ENCODE measurements at places on chromosomes 13 and 19.

DNA sequence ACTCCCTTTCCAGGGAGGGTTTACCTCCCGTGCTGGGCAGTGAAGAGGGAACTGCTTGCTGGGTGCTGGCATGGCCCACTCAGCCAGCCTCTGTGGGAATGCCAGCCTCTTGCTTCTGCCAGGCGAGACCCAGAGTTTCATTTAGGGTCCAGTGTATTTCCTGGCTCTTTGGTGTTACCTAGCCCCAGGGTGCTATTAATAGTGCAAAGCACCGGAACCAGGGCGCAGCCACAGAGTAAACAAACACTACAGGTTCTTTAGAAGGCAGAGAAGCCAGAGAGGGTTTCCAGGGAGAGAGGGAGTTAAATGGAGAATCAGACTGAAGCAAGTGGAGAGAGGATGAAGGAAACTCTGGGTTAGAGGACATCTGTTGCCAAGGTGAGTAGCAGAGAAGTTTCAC lies 74.9 kb upstream of the SPATA13 start:
- DNase-seq: no peak

DNA sequence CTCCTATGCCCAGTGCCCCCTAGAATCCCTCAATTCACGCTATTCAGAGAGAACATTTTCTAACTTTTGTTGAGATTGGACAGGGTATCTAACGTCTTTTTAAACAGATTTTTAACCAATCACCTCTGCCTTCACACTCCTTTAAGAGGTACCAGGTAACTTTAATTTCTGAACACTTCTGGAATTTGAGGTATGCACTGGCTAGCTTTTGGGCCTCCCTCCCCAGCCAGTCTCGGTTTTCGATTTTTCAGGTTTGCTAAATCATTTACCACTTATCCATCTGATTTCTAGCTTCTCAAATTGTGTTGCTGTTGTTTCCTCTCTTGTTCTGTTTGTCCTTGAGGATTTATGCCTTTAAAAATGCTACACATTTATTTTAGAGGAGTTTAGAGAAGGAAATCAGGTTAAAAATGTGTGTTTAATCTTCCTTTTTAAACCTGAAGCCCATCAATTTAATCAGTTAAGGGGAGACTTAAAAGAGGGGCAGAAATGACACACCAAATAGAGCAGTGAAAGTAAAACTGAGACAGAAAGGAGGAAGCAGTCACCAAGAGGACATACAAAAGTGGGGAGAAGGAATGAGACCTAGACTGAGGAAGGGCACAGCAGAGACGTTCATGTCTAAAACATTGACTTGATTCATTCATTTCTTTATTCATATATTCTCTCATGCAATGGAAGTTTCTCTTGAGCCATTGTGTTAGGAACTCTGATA lies 139.6 kb upstream of the HTR2A start:
- no peak for DNase-seq

GRCh38 chr13:36088001-36088400 lies 43.2 kb downstream of the DCLK1 start:
- no peak for DNase-seq

DNA sequence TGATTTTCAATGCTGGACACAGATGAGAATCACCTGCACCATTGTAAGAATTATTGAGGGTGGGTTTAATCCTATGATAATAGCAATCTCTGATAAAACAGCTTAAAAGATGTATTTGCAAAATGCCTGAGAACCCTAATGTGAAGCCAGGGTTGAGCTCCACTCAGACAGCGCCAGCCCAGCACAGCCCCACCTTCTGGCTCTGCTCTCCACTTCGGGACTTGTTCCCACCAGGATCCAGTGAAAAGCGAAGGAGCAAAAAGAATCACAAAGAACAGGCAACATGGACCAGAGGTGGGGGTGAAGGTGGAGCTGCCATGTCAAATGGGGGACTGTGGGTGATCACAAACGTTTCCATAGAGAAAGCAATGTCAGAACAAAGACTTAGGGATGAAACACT lies 18.6 kb upstream of the ZNF816 start:
- DNase-seq: no peak

DNA sequence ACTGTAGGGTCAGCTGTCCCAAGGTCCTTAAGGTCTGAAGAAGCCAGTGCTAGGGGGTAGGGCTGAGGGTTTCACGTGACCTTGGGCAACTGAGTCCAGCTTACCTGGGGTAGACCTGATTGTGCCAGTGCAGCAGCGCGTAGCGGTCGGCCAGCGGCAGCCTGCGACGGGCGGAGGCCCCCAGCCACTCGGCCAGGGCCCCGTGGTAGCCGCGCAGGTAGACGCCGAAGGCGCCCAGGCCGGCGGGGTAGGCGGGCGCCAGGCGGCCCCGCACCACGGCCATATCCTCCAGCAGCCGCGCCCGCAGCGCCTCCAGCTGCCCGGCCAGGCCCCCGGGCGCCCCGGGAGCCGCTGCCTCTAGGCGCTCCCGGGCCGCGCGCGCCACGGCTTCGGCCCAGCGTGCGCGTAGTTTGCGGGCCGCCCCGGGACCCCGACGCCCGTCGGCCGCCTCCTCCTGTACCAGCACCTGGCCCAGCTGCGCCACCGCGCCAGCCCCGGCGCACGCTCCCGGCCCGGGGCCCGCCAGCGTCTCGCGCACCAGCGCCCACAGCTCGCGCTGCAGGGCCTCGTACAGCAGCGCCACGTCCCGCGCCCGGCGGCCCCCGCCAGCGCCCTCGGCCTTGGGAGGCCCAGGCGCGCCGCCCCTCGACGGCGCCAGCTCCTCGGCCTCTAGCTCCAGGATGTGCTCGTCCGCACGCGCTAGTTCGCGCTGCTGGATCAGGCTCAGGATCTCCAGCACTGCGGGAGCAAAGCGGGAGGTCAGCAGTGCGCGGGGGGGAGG lies 10.9 kb downstream of the EXOC3L2 start:
- no peak for DNase-seq

DNA sequence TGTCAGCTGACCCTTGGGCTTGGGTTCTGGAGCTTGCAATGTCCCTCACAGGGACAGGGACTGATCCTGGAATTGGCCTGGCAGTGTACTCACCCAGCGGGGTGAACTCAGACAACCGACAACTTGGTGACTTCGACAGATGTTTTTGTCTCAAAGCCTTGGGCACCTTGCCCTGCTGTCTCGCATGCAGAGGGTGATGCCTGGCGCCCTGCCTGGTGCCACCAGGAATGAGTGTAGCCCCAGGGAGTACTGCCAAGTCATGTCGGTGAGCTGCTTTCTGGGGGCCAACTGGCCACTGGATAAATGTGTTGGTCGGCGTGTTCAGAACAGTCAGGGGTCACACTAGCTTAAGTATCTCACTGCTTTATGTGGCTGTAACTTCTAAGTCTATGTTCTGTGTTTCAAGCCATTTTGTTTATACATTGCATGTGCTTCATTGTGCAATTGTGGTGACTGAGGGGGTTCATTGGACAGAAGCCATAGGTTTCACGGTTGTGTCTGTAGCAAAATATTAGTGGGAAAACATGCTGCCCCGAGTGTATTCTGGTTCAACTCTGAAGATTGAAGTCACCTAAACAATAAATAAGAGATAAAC lies 96.3 kb upstream of the TNFSF11 start:
- DNase-seq: no peak

DNA sequence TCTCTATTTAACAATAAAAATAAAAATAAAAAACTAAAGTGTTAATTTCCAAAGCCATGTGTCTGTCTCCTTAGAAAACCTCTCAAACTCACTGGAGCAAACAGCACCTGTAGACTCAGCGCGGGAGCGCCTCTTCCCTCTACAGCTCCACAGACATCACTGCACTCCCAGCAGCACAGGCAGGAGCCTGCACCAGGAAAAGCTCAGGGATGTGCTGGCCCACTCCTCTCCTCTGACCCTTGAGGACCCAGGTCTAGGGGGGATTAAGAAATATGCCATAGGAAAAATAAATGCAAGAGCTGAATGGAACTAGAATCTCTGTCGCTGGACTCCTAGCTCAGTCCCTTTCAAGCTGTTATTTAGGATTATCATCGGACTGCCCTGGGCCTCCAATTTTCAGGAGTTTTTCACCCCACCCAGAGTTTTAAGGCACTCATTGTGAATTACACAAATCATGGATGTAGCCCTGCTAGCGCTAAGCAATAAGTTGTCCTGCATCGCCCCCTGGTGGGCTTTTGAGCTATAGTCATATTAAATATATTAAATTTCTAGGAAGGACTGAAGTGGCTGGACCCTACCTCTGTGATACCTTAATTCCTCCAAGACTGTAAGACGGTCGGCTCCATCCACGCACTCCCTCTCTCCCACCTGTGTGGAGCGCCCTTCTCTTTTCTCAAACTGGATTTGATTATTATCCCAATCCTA lies 333.9 kb downstream of the UQCRFS1 start:
- DNase-seq: no peak

DNA sequence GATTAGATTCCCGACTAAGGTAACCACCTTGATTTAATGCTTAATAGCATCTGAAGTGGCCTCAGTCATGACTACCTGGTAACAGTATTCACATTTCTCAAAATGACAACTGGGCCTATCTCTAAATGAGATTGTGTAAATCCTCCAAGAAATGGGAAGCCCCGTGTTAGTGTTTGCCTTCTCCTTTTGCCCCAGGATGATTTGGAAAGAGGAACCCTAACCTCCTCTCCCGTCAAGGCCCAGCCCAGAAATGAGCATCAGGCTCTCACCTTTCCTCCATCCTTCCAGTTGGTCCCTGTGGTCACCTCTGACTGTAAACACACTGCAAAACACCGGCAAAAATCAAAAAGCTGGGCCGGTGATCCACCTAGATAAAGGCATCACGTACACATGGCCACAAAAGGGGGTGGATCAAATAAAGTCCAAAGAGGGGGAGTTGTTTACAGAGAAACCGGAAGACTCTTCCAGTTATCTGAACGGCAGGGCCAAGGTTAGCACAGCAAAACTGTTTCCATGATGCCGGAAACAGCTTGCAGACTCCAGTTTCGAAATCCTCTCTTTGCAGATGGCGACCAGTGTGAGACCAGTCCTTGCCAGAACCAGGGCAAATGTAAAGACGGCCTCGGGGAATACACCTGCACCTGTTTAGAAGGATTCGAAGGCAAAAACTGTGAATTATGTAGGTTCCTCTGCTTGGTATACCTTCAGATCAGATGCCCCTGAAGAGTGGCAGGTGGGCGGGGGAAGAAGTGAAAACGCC lies 16.4 kb downstream of the F10 start:
- DNase-seq: no peak

DNA sequence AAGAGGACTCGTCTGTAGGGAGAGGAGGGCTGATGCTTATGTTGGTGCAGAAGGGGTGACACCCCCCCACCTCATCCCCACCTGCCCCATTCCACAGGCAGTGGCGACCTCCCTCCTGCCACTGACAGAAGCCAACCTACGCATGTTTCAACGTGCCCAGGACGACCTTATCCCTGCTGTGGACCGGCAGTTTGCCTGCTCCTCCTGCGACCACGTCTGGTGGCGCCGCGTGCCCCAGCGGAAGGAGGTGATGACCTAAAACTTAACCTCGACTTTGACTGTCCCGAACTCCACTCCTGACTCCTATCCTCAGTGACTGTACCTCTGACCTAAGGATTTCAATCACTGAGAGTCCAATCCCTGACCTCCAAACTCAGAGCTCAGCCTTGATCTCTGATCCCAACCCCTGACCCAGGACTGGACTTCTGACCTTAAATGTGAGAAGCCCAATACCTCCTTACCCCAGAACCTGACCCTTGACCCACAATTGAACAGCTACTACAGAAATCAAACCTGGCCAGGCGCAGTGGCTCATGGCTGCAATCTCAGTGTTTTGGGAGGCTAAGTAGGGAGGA lies 3.8 kb downstream of the SHFL start:
- DNase-seq: no peak

DNA sequence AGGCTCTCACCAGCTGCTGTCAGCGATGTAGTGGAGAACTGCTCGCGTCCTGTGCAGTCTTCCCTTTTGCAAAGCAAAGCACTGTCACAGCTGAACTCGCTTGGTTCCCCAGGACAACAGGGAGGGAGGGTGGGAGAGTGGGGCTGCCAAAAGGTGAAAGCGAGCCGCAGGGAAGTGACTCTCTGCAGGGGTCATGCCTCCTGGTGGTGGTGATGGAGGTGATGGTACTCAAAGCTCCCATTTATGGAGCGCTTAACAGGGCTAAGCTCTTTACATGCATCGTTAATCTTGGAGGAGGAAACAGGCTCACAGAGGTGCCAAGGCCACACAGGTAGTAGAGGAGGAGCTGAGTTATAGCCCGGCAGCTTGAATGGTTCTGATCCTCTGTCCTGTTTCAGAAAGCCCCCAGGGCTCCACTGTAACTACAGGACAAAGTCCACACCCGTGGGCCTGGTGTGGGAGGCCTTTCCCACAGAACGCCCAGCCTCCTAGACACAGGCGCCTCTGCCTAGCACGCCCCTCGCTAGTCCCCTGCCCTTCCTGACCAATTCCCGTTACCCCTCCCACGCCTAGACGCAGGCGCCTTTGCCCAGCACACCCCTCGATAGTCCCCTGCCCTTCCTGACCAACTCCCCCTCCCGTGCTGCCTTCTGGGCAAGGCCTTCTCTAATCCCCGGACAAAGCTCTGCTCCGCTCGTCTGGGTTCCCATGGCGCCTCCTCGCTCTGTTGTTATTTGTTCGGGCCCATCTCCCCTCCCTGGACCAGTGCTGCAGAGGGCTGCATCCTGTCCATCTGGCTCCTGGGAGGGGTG lies 10.7 kb downstream of the PPP1R37 start:
- DNase-seq: no peak

All from activated T-helper 1 cell treated with Interleukin-2 at 50 U/mL for 16 hours (primary cell).